Esophagus squamous epithelium (tissue), 5 donors: ENCODE measurements at places on chromosomes 2 and 18.

DNA sequence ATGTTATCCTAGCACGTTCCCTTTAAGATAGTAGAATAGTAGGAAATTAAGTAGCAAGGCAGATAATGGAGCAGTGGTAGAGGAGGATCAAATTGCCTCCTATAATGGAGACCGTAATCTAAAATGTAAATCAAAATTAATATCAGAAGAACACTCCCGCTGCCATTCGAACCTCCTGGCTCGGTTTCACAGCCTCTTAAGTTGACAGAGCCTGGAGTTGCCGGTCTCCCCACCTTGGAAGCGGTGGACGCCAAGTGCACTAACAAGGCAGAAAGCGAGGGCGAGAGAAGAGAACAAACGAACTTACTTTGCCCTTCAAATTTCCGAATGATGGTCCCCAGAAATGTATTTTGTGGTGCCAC, 450 bp downstream of the KCNH7 start:
- no peak for DNase-seq
- H3K27ac ChIP-seq, result no peak overlapping the region
- H3K4me1 ChIP-seq, result peaks cover 6% of the 10 kb centered on the region
- H3K27me3 ChIP-seq, result no peaks in the 10 kb centered on the region
- no peaks in the 10 kb centered on the region for H3K36me3 ChIP-seq

DNA sequence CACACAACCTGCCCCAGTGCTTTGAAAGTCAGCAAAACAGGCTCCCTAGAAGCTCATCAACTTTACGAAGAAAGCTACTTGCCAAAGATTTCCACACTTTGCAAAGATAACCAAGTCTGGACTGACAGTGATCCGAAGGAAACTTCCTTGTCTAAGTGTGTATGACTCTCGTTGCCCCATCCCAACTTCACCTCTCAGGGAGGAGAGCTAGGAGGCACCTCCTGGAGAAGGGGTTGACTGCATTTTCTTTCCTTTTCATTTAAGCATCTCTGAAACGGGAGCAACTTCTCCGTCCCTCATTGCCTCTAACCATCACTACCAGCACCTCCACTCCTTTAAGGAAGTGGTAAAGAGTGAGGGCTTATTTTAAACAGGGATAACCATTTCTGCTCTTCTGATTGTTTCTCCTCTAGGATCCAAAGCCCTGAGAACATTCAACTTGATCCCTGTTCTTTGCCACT, 7.0 kb downstream of the ZEB2 start:
- no peaks in the 10 kb centered on the region for H3K36me3 ChIP-seq
- H3K4me3 ChIP-seq, result peak overlapping the region; percentile 60
- peaks cover 50% of the 10 kb centered on the region for H3K4me1 ChIP-seq

DNA sequence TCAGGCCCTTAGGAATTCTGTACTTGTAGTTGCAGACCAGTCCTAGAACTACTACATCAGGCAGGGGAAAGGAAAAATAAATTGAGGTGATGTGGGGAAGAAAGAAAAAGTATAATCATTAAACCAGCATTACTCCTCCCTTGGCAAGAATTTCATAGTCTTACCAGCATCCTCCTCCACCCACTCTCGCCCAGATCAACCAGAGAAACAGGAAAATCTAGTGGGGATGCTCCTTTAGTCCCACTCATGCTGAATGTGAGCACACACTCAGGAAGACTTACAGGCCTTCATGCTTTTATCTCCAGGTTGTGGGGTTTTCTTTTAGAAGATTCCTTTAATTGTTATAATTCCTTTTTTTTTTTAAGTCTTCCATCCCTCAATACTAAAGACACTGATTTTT, 129.3 kb upstream of the CCDC150 start:
- H3K4me1 ChIP-seq, result peaks cover 29% of the 10 kb centered on the region
- no peak overlapping the region for H3K4me3 ChIP-seq
- no peaks in the 10 kb centered on the region for H3K36me3 ChIP-seq
- H3K27ac ChIP-seq, result peak overlapping the region; percentile 80

DNA sequence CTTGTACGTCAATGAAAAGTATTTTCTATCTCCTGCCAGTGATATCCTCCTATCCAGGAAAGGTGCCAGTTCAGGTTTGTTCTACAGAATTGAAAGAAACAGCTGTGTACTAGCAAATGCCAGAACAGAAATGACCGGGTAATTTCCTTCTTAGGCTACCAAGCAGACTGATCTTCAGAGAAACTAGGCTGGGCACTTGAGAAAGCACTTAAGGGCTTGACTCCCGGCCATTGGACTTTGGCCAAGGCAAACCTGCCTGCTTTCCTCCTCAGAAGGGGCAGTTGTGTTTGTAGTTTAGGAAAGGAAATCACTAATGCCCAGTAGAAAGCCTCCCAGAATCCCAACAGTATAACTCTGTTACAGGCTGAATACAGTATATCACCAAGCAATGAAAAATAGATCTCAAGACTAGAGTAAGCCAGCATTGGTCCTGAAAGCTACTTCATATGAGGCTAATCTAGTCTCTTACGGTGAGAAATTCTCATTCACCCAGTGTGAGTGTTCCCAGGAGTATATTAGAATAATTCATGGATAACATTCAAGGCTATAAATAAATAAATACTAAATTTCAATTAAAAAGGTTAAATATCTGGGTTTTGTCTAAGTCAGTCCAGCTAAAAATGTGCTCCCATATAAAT, 43.0 kb upstream of the COL5A2 start:
- DNase-seq, result no peak
- no peaks in the 10 kb centered on the region for H3K27me3 ChIP-seq

DNA sequence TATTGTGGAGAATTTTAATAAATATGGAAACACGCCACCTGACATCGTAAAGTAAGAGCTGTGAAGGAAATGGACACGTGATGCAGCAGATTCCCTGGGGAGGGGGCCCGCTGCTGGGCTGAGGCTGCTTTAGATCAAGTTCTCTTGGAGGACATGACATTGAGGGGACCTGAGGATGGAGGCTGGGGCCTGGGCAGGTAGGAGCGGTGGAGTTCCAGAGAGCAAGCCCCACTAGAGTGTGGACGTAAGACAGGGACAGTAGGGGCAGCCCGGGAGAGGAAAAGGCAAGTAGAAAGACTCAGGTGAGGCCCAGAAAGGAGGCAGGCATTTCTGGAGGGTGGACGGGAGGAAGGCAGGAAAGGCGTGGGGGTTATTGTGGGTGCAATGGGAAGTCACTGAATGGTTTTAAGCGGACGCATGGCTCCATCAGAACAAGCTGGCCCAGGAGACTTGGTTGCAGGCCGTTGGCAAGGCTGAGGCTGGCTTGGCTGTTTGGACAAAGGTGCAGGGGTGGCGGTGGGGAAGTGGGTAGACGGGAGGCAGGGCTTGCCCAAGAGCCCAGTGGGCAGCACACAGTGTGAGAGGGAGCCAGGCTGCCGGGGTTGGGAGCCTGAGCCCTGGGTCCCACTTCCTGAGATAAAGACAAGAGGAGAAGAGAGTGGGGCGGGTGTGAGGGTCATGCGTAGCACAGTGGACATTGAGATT, 15.7 kb downstream of the SIGLEC15 start:
- DNase-seq, result no peak
- H3K36me3 ChIP-seq, result no peaks in the 10 kb centered on the region
- H3K4me3 ChIP-seq, result no peak overlapping the region

DNA sequence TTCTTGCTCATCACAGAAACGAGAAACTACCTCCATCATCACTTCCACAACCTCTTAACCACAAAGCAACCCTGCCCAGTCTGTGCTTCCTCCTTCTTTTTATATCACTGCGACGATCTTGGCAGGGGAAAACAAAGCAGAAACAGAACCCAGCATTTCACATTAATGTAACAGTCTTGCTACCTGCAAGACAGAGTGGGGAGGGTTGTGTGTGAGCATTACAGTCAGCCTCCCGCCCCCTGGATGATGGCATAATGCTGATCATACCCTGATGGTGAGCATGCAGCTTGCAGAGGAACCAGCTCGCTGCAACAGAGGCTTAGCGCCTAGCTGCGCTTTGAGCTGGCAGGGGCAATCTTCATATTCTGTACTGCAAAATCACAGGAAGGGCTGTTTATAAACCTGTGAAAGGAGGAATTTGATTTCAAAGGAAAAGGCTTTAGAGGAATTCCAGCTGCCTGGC, 376.1 kb downstream of the IRS1 start:
- no peaks in the 10 kb centered on the region for H3K36me3 ChIP-seq
- H3K4me3 ChIP-seq, result no peak overlapping the region
- peaks cover 12% of the 10 kb centered on the region for H3K4me1 ChIP-seq
- no peaks in the 10 kb centered on the region for H3K27me3 ChIP-seq

DNA sequence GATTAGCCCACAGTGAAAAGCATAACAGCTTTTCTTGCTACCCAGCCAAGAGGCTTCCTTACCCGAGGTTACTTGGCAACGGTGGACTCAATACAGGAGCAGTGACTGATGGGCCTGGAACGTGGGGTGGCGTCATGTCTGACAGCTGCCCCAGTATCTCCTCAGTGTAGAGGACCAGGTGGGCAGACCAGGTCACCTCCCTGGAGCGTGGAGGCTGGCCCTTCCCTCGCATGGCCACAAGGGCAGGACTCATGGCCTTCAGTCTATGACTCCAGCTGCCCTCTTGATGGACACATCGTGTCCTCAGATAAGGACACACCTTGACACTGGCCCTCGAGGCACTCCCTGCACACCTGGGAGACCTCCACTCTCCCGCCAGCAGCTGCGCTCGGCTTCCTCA, 6.4 kb downstream of the ASPRV1 start:
- H3K27ac ChIP-seq, result no peak overlapping the region
- no peaks in the 10 kb centered on the region for H3K27me3 ChIP-seq
- no peak for DNase-seq
- no peak overlapping the region for H3K4me3 ChIP-seq
- H3K4me1 ChIP-seq, result no peaks in the 10 kb centered on the region

DNA sequence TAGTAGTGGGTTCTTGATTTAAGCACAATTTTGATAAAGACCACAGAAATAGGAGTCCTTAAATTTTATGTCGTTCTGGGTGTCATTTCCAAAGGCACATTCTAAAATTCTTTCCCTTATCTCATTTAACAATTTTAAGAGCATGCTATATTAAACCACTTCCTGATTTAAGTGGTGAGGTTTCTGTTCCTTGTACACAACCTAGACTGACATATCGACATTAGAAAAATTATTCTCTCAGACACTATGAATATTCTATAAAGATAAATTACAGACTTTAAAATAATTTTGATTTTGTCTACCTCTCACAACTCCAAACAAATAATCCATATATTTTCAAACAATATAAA, 923.8 kb downstream of the LRP1B start:
- no peak overlapping the region for H3K4me3 ChIP-seq
- no peak for DNase-seq

DNA sequence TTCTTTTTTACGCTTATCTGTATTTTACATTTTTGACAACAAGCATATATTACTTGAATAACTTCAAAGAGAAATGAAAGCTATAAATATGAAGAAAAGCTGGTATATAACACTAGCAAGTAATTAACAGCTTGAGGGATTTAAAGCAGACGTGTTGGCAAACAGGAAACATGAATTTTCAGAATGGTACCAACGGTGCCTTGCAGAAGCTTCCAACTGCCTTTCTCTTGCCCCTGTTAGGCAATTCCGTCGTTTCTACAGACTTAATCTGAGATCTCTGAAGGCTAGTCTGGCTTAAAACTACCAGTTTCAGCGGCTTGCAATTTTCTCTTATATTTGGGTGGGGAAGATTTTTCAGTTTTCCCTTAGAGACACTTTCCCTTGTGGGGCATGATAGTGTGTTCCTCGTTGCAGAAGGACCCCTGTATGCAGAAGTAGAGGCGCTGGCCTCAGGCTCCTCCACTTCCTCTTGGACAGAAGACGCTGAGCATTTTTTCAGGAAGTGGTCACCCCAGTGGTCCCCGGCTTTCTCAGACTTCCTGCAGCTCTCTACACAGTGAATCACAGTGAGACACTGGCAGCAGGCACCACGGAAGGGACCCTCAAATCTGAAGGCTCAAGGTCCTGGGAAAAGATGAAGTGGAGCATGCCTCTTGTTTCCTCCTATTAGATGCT, 56.2 kb upstream of the SLC16A14 start:
- H3K27me3 ChIP-seq, result no peaks in the 10 kb centered on the region
- H3K4me1 ChIP-seq, result no peaks in the 10 kb centered on the region
- H3K4me3 ChIP-seq, result no peak overlapping the region
- no peaks in the 10 kb centered on the region for H3K36me3 ChIP-seq
- DNase-seq, result no peak

DNA sequence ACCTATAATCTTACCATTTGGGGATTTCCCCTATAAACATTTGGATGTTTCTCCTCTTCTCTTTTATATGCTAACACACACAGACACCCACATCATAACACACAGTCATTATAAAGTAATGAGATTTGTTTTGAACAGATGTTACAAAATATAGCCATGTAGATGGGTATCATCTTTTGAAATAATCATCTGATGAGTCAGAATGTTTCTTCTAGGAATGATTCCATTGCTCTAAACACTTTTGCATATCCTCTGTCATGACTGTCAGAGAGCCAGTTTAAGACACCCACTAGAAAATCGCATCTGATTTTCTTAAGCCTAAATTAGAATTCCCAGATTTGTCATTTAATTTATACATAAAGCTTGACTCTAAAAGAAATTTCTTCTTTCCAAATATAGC, 442.6 kb downstream of the CMPK2 start:
- no peak overlapping the region for H3K4me3 ChIP-seq
- no peaks in the 10 kb centered on the region for H3K36me3 ChIP-seq
- H3K4me1 ChIP-seq, result no peaks in the 10 kb centered on the region

- H3K36me3 ChIP-seq, result no peaks in the 10 kb centered on the region
- H3K4me3 ChIP-seq, result peak overlapping the region; percentile 86
- peaks cover 23% of the 10 kb centered on the region for H3K27me3 ChIP-seq
- peak overlapping the region; percentile 83 for H3K27ac ChIP-seq
- H3K4me1 ChIP-seq, result peaks cover 12% of the 10 kb centered on the region
- no peak for DNase-seq
Measured at GRCh38 chr2:111898703-111899514, 502 bp downstream of the MERTK start.

DNA sequence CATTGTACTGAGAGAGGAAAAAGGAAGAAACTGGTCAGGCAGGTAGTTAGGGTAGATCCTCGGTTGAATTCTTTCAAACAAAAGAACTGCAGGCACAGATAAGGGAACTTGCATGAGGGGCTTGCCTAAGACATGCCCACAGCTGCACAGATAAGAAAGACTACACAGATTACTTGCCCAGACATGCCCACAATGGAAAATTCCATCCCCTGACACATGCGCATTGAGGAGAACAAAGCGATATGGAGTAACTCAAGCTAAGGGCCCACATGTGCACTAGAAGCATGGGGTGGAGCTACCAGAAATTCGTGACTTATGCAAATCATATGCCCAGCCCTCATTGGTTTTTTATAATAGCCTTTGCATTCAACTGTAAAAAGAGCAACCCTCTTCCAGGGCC, 181.3 kb upstream of the ZNF521 start:
- no peaks in the 10 kb centered on the region for H3K27me3 ChIP-seq
- DNase-seq, result no peak
- no peaks in the 10 kb centered on the region for H3K36me3 ChIP-seq
- H3K4me1 ChIP-seq, result no peaks in the 10 kb centered on the region
- H3K4me3 ChIP-seq, result no peak overlapping the region

GRCh38 chr18:48197819-48198218, 211.4 kb downstream of the ZBTB7C start:
- no peak overlapping the region for H3K27ac ChIP-seq
- H3K36me3 ChIP-seq, result no peaks in the 10 kb centered on the region
- no peaks in the 10 kb centered on the region for H3K27me3 ChIP-seq
- DNase-seq, result no peak
- H3K4me3 ChIP-seq, result no peak overlapping the region
